Activated CD8-positive, alpha-beta T cell treated with anti-CD3 and anti-CD28 coated beads, Interleukin-2, amount 10 ng/mL, durations not matched to agents 7 days and 5 days (primary cell): ENCODE measurements at places on chromosomes 12 and 14. TPM values are rescaled to one million over a fixed set of nuclear protein-coding genes. Genes with fewer than 3 reads are reported as not detected.

GRCh38 chr12:76375939-76376338 lies 27.7 kb upstream of the BBS10 start:
- H3K36me3 ChIP-seq: peaks cover 47% of the 10 kb centered on the region
- no peak overlapping the region for H3K27ac ChIP-seq
- no peak overlapping the region for H3K4me3 ChIP-seq
- H3K27me3 ChIP-seq: no peaks in the 10 kb centered on the region

GRCh38 chr12:79424109-79424721 lies 266.5 kb downstream of the PAWR start:
- H3K27me3 ChIP-seq: peaks cover 2% of the 10 kb centered on the region
- no peak for DNase-seq
- no peaks in the 10 kb centered on the region for H3K36me3 ChIP-seq
- H3K4me3 ChIP-seq: no peak overlapping the region
- H3K4me1 ChIP-seq: no peaks in the 10 kb centered on the region
- H3K27ac ChIP-seq: no peak overlapping the region

GRCh38 chr12:48866052-48866711 lies 512 bp upstream of the RND1 start:
- peak overlapping the region; percentile 81 for H3K4me3 ChIP-seq
- H3K27ac ChIP-seq: peak overlapping the region; percentile 71
- peaks cover 23% of the 10 kb centered on the region for H3K4me1 ChIP-seq
- no peak for DNase-seq

GRCh38 chr12:24404086-24404815 lies 454.8 kb upstream of the SOX5 start:
- no peak overlapping the region for H3K27ac ChIP-seq
- no peak for DNase-seq
- H3K27me3 ChIP-seq: peaks cover 2% of the 10 kb centered on the region

DNA sequence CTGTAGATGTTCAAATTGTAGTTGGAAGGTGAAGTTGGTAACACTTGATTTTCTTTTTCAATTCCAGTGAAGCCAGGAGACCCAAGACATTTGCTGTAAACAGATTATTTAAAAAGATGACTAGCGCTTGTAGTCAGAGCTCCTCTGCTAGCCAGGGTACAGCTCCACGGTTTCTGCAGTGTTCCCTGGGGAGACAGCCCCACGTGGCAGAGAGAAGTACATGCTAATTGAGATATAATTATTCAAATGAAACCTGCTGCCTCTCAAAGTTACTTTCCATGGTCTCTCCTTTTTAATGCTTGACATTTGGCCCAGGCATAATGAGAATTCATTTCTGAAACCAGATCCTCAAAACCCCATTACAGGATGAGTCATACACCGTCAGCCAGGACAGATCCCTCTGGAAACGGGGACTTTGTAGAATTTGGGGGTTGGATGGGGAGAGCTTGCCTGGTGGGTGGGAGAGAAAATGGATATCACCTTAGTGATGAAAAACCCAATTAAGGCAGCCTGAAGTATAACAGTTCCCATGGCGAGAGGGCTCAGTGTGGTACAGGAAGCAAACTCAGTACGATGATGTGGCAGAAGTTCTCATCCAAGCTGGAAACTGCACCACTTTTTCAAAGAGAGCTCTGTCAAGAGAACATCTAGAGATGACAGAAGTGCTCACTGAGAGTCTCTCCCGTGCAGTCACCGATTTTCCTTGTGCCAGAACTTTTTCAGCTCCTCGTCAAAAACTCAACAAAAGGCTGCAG lies 637.7 kb upstream of the TMEM132C start:
- DNase-seq: no peak
- H3K27ac ChIP-seq: no peak overlapping the region
- no peaks in the 10 kb centered on the region for H3K4me1 ChIP-seq
- no peak overlapping the region for H3K4me3 ChIP-seq
- no peaks in the 10 kb centered on the region for H3K36me3 ChIP-seq
- H3K27me3 ChIP-seq: no peaks in the 10 kb centered on the region

GRCh38 chr14:98819867-98820206 lies 452.2 kb downstream of the BCL11B start:
- no peak overlapping the region for H3K27ac ChIP-seq
- H3K4me1 ChIP-seq: no peaks in the 10 kb centered on the region
- no peak overlapping the region for H3K4me3 ChIP-seq
- H3K27me3 ChIP-seq: no peaks in the 10 kb centered on the region

- H3K36me3 ChIP-seq: peaks cover 42% of the 10 kb centered on the region
- no peak for DNase-seq
- H3K27me3 ChIP-seq: no peaks in the 10 kb centered on the region
- no peak overlapping the region for H3K4me3 ChIP-seq
These were observed 14.3 kb downstream of the CINP start for GRCh38 chr14:102348376-102348775.

GNS gene
- total RNA-seq: 22.1 TPM
